Stimulated activated CD4-positive, alpha-beta T cell treated with anti-CD3 and anti-CD28 coated beads, TNF-alpha, amount 100 ng/mL, for 24 hours (primary cell): ENCODE measurements at places on chromosomes 12 and 14.

- no peak for DNase-seq
Measured at GRCh38 chr14:24780281-24780680, 146.3 kb upstream of the GZMB start.

GRCh38 chr14:100498068-100498467 is 89.1 kb downstream of the BEGAIN start:
- no peak for DNase-seq

DNA sequence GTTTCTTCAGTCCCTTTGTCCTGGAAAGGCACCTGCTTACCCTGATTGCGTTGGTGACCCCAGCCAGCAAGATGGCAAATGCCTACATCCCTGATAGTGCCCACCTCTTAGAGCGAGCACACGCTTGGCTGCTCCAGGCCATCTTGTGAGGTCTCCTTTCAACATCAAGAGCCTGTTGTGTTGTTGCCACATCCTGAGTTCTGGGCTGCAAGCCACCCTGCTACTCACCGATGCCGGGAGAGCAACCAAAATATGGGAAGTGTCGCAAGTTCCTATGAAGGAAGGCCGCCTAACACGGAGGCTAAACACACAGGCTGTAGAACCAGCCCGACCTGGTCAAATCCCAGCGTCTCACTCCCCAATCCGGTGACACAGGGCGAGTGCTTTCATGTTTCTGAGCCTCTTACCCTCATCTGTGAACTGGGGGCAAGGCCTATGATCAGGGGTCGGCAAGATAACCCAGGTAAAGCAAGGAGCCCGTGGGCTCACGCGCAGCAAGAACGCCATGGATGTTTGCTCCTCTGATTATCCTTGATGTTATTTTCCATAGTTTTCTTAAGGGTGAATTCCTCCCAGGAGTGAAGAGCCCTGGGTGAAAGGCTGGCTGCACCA is 98.4 kb downstream of the LGMN start:
- DNase-seq, result no peak

DNA sequence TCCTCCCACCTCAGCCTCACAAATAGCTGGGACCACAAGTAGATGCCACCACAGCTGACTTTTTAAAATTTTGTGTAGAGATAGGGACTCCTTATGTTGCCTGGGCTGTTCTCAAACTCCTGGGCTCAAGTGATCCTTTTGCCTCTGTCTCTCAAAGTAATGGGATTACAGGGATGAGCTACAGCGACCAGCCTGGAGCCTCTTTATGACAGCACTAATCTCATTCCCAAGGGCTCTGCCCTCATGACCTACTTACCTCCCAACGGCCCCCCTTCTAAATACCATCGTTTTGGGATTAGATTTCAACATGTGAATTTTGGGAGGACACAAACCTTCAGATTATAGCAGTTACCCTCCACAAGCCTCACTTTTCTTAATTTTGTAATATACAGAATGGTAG is 150.6 kb upstream of the FUT8 start:
- no peak for DNase-seq

DNA sequence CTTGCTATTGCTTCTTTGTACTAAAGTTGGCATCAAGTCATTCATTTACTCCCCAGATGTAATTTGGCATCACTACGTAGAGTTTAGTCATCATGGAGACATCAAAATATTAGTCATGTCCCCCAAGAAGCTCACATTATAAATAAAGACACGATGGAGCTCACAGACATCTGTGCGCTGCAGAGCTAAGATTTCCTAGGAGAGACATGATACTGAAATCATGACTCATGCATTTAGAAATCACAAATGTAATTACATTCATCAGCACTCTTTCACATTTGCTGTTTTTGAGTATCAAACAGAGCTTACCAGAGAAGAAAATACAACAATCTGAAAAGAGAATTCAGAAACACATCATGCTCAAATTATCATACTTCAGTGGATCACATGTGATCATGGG is 169.8 kb downstream of the LRIG3 start:
- DNase-seq, result no peak

DNA sequence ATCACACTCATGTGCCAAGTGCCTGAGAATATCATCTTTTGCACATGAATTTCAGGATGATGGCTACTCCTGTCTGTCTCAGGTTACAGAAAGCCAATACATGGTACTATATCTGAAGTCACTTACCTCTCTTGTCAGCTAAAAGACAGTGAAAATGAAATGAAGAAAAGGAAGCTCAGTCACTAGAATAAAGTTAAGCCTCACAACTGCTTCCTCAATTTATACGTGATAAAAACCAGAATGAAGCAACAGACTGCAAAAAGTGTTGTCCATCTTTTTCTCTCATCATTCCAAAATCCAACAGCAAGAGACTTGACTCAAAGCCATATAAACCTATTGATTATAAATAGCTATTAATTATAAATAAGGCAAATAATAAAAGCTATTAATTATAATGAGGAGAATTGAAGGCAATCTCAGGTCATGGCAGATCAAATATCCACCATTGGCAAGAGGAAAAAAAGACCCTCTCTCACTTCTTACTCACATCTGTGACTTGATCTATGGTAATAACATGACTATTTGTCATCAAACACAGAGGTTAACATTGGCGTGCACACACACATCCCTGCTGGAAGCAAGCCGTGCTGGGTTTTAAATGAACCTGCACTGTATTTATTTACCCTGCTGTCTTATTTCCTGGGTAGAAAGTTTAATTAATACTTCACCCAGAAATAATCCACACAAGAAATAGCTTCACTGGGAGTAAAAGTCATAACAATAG is 10.0 kb downstream of the NIN start:
- no peak for DNase-seq

DNA sequence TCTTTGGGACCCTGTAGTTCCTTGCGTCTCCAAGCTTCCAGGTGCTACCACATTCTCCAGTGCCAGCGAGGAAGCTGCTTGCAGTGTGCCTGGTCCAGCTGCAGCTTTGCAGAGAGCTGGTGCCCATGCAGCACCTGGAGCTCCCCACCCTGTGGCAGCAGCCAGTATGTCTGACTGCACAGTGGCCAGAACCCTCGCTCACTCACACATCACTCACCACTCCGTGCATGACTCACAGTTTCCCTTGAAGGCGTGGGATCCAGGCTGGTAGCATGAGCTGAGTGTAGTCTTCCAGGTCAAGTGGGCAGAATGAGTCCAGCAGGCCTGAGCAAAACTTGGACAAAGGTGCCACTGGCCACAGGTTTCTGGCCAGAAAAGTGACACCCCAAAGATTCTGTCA is 33.6 kb downstream of the SDR9C7 start:
- DNase-seq, result no peak

- no peak for DNase-seq
Measured at GRCh38 chr14:93751946-93752655, 36.2 kb downstream of the PRIMA1 start.

DNA sequence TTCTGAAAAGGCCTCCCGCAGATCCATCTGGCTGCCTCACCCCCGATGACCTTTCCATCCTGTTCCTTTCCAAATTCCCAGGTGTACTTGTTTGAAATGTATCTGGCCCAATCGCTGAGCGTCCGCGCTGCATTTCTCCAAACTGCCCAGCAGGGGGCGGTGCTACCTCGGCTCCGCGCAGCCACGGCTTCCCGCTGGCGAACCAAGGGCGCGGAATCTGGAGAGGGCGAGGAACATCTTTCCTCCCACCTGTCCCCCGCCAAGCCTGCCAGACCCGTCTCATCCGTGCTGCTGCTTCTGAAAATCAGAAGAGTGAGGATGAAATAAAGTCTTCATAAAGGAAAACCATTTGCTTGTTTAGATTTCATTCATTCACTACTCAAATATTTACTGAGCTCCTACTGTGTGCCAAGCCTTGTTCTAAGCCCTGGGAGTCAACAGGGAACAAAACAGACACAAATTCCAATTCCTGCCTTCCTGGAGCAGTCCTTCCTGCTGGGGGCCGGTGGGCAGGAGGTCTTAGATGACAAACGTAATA is 16.8 kb upstream of the MYL2 start:
- DNase-seq, result peak; percentile 55

- DNase-seq, result no peak
Measured at GRCh38 chr12:108732489-108733229, 1.3 kb upstream of the CORO1C start.

- no peak for DNase-seq
Measured at GRCh38 chr12:98719515-98720504, 74.7 kb downstream of the APAF1 start.

DNA sequence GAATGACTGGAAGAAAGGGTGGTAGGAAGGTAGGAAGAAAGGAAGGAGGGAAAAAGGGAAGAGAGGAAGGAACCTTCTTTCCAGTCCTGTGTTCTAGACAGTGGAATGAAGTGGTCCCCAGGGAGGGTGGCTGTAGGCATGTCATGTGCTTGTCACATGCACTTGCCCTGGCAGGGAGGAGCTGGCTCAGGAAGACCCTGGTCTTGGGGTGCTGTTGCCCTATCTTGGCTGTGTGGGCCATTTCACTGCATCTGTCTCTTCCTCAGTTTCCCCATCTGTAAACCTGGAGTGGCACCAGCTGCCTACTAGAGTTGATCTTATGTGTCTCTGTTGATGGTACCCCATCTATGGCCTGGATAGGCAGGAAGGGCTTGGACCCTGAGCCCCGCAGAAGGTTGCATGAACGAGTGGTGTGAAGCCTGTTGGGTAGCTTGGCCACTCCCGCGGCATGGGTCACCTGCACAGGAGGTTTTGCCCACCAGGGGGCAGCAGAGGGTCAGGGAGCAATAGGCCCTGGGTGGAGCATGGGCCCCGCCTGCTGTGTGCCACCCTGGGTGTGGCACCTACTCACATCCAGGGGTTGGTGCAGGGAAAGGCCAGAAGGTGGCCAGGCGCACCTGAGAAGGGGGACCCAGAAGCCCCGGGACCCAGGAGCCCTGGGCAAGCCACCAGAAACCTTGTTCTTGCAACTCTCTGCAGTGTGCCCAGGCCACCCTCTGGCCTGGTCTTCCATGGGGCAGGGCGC is 25.1 kb downstream of the MEG3 start:
- DNase-seq, result peak; percentile 63

DNA sequence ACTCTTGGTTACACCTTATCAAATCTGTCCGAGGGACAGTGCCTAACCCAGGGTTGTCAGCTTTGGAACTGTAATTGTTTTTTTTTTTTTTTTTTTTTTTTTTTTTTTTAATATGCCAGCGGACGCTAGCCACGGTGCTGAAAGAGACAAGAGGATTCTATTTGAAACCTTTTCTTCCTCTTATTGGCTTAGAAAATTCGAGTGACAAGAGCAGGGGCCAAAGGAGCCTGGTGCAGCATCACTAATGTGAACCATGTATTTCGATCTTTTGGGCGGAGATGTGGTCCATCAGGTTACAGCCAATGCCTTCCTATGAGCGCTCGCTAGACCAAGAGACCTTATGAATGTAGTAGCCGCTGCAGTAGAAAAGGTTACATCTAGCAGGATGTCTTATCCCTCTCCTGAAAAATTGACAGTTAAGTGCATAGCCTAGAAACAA is 922 bp downstream of the PTPRR start:
- DNase-seq, result no peak

- DNase-seq, result no peak
Measured at GRCh38 chr12:24599736-24600135, 349.2 kb downstream of the BCAT1 start.

- DNase-seq, result no peak
Measured at GRCh38 chr12:61739925-61740324, 520.3 kb upstream of the USP15 start.

DNA sequence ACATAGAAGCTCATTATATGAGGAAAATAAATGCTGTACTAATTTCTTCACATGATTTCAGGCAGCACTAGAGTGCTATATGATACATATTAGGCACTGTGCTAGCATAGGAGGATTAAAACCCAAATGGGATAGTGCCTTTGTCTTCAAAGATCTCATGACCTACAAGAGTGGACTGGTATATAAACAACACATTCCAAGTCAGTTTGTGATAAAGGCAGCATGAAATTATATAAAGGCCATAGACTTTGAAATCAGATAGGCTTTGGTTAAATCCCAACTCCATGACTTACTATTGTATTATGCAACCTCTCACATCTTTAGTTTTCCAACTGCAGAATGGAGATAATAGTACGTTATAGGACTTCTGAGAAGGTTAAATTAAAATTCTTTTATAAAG is 179.7 kb downstream of the RAD51B start:
- DNase-seq, result no peak

DNA sequence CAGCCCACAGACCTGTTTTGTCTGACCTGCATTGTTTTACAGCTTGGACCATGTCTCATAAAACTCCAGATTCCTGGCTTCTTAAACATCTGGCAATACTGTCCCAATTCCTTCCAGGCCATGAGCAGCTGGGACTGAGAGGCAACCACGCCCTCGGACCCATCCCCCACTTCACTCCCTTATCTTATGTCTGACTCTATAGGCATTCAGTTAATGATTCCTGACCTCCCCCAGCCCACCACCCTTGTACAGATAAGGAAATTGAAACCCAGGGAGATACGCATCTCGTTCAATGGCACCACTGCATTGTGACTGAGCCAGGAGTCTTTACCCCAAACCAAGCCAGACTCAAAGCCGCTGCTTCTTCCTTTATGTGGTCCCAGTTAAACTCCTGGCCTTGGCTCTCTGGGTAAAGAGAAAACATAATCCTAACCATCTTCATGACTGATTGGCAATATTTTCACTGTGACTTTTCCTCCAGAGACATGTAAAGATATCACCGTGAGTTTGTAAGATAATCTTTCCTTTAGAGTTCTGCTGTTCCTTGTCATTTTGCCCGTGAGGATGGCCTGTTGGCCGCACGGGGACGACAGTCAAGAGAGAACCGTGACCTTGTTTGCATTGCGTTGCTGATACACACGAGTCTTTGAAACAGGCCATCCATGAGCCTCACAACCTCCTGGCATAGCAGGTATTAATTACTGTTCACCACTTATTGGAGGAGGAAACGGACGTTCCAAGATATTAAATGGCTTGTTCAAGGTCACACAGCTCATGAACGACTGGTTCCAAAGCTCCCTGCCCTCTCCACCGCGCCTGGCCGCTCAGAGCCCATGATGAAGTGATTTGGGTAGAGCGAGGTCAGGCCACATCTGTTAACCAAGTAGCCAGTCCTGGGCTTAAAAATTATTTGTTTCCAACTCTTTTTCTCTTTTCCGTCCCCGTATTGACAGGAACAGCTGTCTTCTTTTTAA is 39.4 kb downstream of the MAP1LC3B2 start:
- no peak for DNase-seq

- no peak for DNase-seq
Measured at GRCh38 chr12:1830981-1831963, 10.9 kb downstream of the LRTM2 start.

GRCh38 chr12:88893801-88894200 is 313.5 kb upstream of the KITLG start:
- DNase-seq, result no peak

DNA sequence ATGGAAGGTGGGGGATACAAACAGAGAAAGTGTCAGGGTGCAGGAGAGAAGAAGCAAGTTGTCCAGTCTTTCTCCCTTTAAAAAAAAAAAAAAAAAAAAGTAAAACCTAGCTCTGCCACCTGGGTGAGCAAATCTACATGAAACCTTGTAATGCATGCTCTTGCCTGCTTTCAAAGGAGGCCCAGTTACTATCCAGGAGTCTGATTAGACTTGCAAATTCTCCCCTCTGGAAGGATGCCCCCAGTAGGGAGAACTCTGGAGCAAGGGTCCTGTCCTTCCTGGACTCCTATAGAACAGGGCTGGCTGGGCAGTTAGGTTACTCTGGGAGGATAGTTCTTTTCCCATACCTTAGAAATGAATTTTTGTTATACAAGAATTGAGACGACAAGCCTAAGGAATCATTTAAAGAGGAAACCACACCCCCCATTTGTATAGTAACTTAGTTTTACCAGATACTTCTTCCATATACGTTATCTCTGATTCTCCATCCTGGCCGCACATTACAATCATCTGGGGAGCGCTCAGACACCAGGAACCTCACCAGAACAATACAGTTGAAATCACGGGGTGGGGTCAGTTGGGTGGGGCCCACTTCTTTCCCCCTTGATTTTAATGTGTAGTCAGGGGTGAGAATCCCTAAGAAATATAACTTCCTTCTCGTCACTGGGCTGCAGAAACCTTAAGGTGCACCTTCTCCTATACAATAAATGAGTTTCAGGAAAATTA is 30.5 kb downstream of the RAB35 start:
- DNase-seq, result no peak
